Neuronal stem cell (in vitro differentiated cells): ENCODE measurements at places on chromosomes 1 and 21.
A peak's percentile ranks its signal among the peaks of the same experiment; 100 is the strongest.

- DNase-seq, result no peak
These were observed 187.5 kb downstream of the TPR start for GRCh38 chr1:186187601-186188000.

- DNase-seq, result no peak
These were observed 53.2 kb downstream of the DNAJC6 start for GRCh38 chr1:65362545-65362944.

- DNase-seq, result peak; percentile 15
These were observed 108.9 kb downstream of the LBR start for GRCh38 chr1:225318706-225319575.

GRCh38 chr1:189637041-189637440, 840.6 kb downstream of the BRINP3 start:
- DNase-seq, result no peak

- no peak for DNase-seq
These were observed 23.3 kb upstream of the S100A7 start for GRCh38 chr1:153483776-153484175.

DNA sequence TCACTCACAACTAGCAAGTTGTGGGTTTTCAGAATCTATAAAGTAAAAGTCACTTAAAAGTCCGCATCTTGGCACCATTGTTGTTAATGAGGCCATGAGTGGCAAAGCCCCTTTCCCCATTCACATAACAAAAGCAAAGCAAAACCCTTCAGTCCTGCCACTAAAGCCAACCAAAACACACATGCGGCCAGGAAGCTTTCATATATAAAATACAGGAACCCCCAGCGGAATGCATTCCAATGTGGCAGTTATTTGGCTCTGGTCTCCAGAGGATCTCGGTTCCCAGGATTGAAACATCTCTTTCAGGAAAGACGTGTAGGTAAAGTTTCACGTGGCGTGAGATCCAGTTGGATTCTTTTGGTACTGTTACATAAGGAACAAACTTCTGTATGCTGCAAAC, 2.5 kb upstream of the LBR start:
- no peak for DNase-seq

DNA sequence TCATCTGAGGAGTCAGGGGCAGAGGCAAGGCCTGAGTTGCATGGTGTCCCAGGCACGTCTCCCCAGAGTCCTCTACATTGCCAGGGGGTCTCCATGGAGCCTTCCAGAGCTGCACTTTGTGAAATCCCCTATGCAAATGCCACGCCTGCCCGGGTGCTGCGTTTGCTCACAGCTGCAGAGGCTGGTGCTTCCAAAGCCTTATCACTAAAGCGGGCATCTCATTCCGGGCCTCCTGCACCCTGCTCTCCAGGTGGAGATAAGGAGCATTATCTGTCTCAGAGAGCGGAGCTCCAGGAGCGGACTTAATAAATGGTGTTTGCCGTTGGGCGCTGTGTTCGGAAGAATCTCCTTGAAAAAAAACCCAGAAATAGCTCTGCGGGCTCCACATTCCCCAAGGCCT, 25.9 kb upstream of the ACTL8 start:
- no peak for DNase-seq

- no peak for DNase-seq
These were observed 15.8 kb downstream of the OR14I1 start for GRCh38 chr1:248686815-248687214.
